ENCODE measurements at places on chromosomes 16 and 17.

- DNase-seq: no peak
Measured at GRCh38 chr16:84270071-84270470, 24.6 kb upstream of the WFDC1 start.

DNA sequence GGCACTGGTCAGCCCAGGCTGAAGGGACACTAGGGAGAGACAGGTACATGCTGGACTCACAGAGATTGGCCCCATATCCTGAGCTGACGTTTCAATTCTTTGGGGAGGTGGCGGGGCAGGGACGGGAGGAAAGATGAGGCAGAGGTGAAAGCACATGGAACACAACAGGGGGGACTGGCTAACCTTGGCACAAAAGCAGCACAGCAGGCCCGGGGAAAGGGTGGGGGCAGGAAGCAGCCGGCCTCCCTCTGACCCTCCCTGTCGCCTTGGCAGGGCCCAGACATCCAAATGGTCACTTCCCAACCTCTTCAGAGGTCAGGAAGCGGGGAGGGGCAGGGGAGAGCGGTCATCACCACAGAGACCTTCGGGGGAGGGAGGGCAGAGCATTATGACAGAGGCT, 6.6 kb downstream of the VAT1 start:
- DNase-seq: no peak

GRCh38 chr17:76232342-76232741, 8.0 kb downstream of the RNF157 start:
- peak; percentile 24 for DNase-seq

GRCh38 chr17:28230011-28230410, 89.0 kb upstream of the TMEM97 start:
- DNase-seq: no peak

DNA sequence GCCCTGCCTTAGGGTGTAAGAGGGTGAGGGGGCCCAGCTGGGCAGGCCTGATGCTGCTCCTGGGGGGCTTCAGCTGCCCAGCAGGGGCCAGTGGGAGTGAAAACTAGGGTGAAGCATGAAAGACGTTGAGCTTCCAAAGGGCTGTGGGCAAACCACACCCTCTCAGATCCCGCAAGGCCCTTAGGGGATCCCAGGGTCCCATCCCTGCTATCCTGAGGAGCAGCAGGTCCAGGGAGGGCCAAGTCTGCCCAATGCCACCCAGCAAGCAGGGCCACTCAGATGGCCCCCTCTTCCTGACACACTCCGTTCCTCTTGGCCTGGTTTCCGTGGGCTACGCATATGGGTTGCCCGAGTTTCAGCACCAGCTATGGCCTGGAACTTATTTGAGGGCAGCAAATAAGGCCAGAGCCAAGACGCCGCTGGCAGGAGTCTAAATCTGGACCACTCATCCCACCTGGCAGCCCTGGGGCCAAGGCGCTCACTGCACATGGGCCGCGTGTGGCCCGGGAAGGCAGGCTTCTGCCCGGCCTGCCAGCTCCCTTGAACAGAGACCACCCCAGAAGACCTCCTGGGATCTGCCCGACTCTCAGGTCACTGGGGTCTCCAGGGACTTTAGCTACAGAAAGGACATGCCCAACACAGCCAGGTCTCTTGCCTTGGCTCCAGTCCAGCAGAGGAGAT, 4.2 kb downstream of the ATP2A3 start:
- no peak for DNase-seq

- DNase-seq: no peak
Measured at GRCh38 chr16:11587643-11588247, 1.0 kb upstream of the LITAF start.

- no peak for DNase-seq
Measured at GRCh38 chr17:39110435-39111136, 40.9 kb downstream of the PLXDC1 start.

- no peak for DNase-seq
Measured at GRCh38 chr17:79464318-79465010, 146.4 kb downstream of the RBFOX3 start.

DNA sequence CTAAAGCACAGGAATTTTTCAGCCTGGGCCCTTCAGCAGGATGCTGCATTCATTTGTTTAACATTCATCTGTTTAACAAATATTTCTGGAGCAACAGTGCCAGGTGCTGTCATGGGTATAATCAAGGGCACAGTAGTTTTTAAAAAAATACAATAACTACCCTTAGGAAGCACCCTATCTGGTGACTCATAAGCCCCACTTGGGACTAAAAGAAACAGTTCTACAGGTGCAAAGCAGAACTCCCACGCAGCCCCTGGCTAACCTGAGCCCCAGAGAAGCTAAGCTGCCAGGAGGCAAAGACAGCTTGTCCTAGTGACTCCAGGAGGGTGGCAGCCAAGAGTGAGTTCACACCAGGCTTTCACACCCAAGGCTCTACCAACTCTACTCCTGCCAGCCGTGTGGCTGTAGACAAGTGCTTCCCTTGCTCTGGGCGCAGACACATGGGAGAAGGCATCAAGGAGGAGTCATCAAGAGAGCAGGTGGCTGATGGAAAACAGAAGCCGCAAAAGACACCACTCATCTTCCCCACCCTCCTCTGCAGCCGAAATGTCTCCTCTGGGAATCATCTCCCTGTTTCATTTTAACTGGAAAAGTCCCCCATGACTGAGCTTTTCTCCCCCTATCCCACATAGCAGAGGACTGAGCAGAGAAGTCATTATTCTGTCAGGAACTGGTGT, 14.4 kb downstream of the CUEDC1 start:
- DNase-seq: peak; percentile 48

DNA sequence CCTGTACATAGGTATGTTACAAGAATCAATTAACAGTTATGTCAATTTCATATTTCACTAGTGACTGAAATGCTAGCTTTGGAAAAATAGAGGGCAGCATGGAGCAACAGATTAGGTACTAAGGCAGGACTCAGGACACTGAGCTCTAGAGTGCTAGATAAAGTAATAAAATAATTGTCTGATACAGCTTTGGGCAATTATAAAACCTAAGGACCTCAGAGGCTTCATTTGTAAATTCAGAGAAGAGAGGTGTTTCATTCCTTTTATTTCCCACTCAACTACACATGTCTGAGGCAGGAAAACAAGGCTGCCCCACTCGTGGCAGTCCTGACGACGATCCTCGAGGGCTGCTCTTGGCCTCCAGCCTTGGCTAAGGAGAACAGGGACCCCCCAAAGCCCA, 81.5 kb downstream of the CA4 start:
- no peak for DNase-seq

DNA sequence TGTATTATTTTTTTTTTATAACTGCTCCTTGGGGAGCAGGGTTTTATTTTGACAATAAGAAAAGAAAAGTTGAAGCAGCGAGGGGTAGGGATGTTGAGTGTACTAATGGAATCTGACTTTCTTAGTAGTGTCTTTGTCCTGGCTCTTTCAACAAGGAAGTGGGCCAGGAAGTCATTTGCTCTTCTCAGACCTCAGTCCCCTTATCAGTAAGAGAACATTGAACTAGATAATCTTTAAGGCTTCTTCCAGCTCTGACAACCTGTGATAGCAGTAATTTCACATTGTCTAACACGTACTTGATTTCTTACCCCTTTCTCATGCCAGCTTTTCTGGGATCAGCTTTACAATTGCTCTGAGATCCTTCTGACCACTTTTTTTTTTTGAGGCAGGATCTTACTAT, 8.3 kb downstream of the LIG3 start:
- DNase-seq: no peak

DNA sequence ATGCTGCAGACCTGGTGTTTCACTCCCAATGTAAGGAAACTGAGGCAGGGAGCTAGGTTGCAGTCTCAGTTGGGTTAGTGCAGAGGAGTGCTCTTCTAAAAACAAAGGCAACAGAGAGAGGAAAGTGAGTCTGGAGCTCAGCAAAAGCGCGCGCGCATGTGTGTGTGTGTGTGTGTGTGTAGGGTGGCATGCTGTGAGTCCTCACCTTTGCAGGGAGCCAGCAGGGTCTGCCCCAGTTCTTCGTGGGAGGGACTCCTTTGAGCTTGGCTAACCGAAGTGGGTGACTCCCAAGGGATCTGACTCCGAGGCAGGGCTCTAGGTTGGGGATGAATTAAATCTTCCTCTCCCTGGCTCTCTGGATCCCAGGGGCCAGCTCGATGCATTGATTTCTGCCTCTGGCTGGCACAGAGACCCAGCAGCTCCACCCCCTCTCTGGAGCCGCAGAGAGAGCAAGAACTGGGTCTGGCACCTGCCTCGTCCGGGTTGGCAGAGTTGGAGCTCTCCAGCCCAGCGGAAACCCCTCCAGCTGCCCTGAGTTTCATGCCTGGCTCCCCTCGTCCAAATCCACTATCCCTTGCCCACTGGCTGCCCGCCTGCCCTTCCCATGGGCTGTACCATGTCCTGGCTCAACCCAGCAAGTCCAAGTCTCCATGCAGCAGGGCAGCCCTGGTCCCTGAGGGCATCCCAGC, 1.3 kb upstream of the BTBD17 start:
- DNase-seq: peak; percentile 36

DNA sequence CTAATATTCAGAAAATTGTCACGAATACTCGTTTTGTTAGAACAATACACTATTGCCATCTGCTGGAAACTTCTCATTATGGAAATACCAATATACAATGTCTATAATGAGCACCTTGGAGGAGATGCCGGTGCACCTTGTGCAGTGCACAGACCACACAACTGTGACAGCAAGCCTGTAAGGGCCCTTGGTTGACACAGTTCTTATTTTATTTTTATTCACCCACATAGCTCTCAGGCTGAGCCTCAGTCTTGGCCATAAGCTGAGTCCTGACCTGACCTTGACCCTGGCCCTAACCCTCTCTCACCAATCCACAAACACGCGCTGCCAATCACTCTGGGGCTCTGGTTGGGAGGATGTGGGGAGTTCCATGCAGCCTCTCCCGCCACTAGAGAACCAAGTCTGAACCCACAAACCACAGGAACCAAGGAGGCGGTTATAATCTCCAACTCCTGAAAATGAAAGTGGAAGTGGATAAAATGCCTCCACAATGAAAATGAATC, 7.6 kb downstream of the AIPL1 start:
- no peak for DNase-seq

GRCh38 chr16:87409153-87409552, 17.0 kb downstream of the MAP1LC3B start:
- DNase-seq: no peak

GRCh38 chr17:80722661-80723060, 178.0 kb downstream of the RPTOR start:
- DNase-seq: no peak

DNA sequence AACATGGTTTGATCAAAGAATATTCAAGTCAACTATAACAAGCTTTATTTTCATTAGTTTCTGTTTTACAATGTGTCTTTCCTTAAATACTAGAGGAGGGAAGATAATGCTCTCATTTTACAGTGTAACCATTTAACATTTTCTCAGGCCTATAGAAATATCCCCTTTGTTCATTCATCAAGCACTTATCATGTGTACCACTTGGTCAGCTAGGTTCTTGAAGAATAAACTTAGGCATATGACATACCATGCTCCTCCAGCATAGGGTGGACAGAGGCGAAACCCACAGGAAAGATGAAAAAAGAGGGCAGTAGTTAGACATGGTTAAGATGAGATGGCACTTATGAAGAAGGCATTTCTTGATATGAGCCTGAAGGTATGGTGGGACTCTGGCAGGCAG, 34.0 kb upstream of the HLF start:
- no peak for DNase-seq

- DNase-seq: no peak
Measured at GRCh38 chr17:36512641-36513040, 22.0 kb downstream of the MYO19 start.

DNA sequence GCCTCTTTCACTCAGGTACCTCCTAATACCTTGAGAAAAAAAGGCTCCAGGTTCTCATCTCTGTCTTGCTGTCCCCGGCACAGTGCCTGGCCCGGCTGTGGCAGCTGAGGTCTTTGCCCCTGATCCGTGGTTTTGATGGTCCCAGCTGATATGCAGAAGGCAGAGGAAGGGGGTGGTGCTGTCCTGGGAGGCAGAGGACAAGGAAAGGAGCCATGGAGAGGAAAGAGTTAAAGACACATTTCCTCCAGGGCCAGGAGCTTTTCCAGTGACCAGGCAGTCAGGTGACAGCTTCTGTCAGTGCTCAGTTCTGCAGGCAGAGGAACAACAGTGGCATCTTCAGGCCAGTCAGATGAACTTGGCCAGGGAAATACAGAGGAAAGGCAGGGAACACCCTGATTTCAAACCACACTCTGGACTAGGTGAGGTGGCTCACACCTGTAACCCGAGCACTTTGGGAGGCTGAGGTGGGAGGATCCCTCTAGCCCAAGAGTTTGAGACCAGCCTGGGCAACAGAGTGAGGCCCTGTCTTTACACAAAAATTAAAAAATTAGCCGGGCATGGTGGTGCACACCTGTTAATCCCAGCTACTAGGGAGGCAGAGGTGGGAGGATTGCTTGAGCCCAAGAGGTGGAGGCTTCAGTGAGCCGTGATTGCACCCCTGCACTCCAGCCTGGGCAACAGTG, 3.3 kb upstream of the COG1 start:
- peak; percentile 49 for DNase-seq

DNA sequence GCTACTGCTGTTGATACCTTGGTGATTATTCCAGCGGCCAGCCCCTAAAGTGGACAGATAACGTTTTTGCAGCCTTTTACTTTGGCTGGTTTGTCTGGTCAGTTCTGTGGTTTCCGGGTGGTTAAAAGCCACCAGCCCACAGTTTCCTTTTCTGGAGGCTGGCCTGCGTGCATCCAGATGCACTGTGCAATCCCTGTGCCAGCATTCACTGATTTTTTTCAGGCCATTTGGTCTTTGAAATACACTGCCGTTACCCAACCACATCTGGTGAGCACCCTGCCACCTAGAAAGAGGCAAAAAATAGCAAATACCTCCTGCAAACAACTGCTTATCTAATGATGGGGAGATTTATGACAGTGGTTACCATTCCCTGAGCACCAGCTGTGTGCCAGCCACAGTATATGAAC, 797 bp downstream of the NUDT7 start:
- DNase-seq: no peak

- DNase-seq: no peak
Measured at GRCh38 chr17:77676237-77676661, 282.3 kb upstream of the TNRC6C start.

DNA sequence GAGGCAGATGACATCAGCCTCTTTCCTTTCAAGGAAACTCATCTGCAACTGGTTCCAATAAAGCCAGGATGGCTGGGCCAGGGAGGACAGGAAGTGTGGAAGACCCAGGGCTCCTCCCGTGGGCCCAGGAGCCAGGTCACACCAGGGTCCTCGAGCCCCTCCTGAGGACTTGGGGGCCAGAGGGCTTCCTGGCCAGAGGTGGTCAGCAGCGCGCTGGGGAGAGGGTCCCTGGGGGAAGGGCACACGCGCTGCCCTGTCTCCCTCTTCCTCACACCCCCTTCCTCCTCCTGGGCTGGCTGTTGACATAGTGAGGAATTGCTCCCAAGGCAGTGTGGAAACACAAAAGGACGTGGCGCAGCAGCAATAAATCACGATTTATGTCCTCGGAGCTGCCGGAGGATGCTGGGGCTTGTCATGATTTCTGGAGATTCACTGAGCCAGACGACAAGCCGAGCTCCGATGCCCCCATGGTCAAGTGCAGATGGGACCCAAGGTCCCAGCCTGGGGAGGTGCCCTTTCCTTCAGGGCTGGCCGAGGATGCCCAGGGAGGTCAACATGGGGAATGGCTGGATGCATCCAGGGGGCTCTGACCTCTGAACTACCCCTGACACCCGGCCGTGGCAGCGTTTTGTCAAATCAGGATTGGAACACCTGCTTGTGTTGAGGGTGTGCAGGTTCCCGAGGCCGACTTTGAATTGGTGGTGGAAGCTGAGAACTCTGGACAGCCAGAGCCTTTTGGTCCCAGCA, 152.6 kb downstream of the IRF8 start:
- no peak for DNase-seq
